ENCODE measurements at places on chromosomes 12 and 14. TPM values are rescaled to one million over a fixed set of nuclear protein-coding genes. Genes with fewer than 3 reads are reported as not detected.

DNA sequence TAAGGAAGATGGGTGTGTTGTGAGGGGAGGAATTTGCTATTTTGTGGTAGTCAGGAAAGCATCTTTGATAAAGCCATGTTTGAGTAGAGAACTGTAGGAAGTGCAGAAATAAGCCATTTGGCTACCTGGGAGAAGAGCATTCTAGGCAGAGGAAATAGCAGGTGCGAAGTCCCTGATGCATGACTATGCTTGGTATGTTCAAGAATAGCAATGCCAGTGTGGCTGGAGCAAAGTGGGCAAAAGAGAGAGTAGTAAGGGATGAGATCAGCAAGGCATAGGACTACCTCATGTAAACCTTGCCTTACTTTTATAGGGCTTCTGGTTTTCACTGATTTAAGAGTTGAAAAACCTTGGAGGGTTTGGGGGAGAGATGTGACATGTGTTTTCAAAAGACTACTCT lies 365.5 kb upstream of the GARIN6 start:
- H3K4me1 ChIP-seq, result no peaks in the 10 kb centered on the region
- H3K4me3 ChIP-seq, result no peak overlapping the region
- H3K36me3 ChIP-seq, result no peaks in the 10 kb centered on the region
- no peak overlapping the region for H3K27ac ChIP-seq
- no peak for DNase-seq
- no peaks in the 10 kb centered on the region for H3K27me3 ChIP-seq

GRCh38 chr14:100586403-100587085 lies 673 bp downstream of the BEGAIN start:
- peaks cover 17% of the 10 kb centered on the region for H3K4me1 ChIP-seq
- no peaks in the 10 kb centered on the region for H3K36me3 ChIP-seq
- no peaks in the 10 kb centered on the region for H3K27me3 ChIP-seq
- peak overlapping the region; percentile 28 for H3K4me3 ChIP-seq
- no peak for DNase-seq

DNA sequence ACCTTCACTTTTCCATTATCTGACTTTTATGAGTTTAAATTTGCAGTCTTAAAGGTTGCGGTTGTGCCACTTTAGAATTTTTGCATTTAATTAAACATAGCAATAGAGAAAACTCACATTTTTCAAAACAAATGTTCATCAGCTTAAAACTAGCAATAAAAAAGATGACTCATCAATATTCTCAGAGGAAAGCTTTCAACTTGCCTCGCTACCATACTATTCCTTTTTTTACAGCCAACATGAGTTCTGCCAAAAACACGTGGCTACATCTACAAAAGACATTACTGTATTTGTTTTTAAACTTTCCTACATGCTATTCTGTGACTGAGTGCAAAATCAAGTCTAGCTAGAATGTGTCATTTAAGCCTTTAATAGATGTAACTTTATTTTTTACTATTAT lies 497.1 kb downstream of the RPS29 start:
- H3K36me3 ChIP-seq, result no peaks in the 10 kb centered on the region
- DNase-seq, result no peak
- H3K4me3 ChIP-seq, result no peak overlapping the region
- H3K4me1 ChIP-seq, result no peaks in the 10 kb centered on the region
- H3K27me3 ChIP-seq, result no peaks in the 10 kb centered on the region
- H3K27ac ChIP-seq, result no peak overlapping the region

The KLHL33 gene
- 0.35 TPM for total RNA-seq

The CTSG gene
- total RNA-seq, result not detected

DNA sequence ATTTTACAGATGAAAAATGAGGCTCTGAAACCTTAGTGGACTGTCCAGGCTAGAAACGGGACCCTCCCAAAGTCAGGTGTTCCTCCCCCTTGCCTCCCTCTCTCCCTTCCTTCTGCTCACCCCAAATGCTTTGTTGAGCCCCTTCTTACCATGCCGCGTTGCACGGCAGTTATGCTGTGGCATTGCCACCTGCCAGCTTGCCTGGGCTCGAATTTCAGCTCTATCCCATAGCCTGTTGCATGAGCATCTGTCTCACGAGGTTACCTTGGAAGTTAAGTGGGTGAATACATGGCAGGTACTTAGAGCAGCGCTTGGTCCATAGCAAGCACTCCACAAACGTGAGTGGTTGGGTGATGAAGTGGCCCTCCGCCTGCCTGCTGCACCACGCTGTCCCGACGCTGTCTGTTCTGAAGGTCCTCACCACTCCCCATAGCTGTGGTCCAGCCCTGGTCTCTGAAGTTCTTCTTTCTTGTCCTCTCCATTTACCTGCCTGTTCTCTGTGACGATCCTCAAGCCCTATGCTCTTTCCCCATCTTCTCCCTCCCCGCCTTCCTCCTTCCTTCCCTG lies 269.9 kb downstream of the CACNA1C start:
- no peak for DNase-seq
- H3K36me3 ChIP-seq, result no peaks in the 10 kb centered on the region
- peaks cover 73% of the 10 kb centered on the region for H3K4me1 ChIP-seq
- H3K4me3 ChIP-seq, result no peak overlapping the region

DNA sequence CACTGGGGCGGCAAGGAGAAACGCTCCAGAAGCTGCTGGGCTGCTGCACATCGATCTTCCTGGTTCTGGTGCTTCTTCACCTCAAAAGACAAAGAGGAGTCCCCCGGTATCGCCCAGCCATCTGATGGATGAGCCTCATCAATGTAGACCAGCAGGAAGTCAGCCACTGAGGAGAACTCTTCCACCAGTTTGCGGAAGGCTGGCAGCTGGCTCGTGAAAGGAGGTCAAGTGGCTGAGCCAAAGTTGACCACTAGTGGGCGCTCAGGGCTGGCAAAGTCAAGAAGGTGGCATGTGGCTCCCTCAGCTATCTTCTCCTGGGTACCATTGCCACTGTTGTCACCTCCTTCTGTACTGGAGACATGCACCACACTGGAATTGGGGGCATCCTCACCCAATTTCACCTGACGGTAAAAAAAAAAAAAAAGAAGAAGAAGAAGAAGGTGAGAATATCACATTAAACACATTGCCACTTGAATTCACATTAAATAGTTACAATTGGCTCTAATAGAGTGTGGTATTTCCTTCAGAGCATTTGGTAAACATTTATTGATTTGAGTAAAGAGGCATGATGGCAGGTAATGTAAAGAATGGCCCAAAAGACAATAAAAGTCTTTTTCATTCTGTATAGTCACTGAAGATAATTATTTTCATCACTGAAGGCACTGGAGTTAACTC lies 8.3 kb downstream of the DIO2 start:
- H3K4me3 ChIP-seq, result no peak overlapping the region
- H3K27me3 ChIP-seq, result no peaks in the 10 kb centered on the region
- no peaks in the 10 kb centered on the region for H3K4me1 ChIP-seq
- DNase-seq, result no peak
- no peaks in the 10 kb centered on the region for H3K36me3 ChIP-seq

The DPPA3 gene
- not detected for total RNA-seq

The KLRF1 gene
- not detected for total RNA-seq

The PRB2 gene
- not detected for total RNA-seq

DNA sequence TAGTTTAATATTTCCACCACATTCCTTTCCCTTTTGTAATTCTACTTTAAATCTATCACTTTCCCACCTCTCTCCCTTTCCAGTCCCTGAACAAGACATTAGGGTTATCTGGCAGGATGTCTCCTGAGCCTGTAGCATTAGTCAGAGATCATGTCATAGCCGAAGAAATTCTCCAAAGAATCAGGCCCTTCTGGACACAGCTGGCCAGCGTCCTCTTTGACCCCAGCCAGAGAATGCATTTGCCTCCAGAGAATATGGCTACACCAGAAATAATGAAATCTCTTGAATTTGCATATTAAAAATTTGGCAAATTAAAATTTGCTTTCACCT lies 56.7 kb downstream of the NTF3 start:
- no peak overlapping the region for H3K4me3 ChIP-seq
- H3K27me3 ChIP-seq, result no peaks in the 10 kb centered on the region
- peaks cover 14% of the 10 kb centered on the region for H3K4me1 ChIP-seq
- no peak for DNase-seq
- H3K27ac ChIP-seq, result no peak overlapping the region

DNA sequence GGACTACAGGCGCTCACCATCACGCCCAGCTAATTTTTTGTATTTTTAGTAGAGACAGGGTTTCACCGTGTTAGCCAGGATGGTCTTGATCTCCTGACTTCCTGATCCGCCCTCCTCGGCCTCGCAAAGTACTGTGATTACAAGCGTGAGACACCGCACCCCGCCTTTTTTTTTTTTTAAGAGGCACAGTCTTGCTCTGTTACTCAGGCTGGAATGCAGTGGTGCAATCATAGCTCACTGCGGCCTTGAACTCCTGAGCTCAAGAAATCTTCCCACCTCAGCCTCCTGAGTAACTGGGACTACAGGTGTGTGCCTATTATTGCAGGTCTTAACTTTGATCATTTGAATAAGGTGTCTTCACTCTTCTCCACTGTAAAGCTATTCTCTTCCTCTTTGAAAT lies 5.3 kb upstream of the GLTP start:
- peaks cover 16% of the 10 kb centered on the region for H3K4me1 ChIP-seq
- H3K27me3 ChIP-seq, result no peaks in the 10 kb centered on the region
- H3K4me3 ChIP-seq, result no peak overlapping the region

GRCh38 chr12:3628629-3629028 lies 124.3 kb downstream of the CRACR2A start:
- no peak for DNase-seq
- H3K4me1 ChIP-seq, result no peaks in the 10 kb centered on the region
- peak overlapping the region; percentile 75 for H3K27ac ChIP-seq
- H3K27me3 ChIP-seq, result no peaks in the 10 kb centered on the region
- H3K36me3 ChIP-seq, result no peaks in the 10 kb centered on the region

- H3K36me3 ChIP-seq, result no peaks in the 10 kb centered on the region
- peak overlapping the region; percentile 71 for H3K27ac ChIP-seq
- H3K4me1 ChIP-seq, result no peaks in the 10 kb centered on the region
- no peaks in the 10 kb centered on the region for H3K27me3 ChIP-seq
- no peak for DNase-seq
These were observed 53.8 kb downstream of the VCPKMT start for GRCh38 chr14:50062438-50063085.

- H3K27ac ChIP-seq, result no peak overlapping the region
- H3K27me3 ChIP-seq, result no peaks in the 10 kb centered on the region
- H3K4me1 ChIP-seq, result peaks cover 23% of the 10 kb centered on the region
- no peak for DNase-seq
- H3K4me3 ChIP-seq, result no peak overlapping the region
These were observed 249.2 kb downstream of the SLC41A2 start for GRCh38 chr12:104708891-104709290.

DNA sequence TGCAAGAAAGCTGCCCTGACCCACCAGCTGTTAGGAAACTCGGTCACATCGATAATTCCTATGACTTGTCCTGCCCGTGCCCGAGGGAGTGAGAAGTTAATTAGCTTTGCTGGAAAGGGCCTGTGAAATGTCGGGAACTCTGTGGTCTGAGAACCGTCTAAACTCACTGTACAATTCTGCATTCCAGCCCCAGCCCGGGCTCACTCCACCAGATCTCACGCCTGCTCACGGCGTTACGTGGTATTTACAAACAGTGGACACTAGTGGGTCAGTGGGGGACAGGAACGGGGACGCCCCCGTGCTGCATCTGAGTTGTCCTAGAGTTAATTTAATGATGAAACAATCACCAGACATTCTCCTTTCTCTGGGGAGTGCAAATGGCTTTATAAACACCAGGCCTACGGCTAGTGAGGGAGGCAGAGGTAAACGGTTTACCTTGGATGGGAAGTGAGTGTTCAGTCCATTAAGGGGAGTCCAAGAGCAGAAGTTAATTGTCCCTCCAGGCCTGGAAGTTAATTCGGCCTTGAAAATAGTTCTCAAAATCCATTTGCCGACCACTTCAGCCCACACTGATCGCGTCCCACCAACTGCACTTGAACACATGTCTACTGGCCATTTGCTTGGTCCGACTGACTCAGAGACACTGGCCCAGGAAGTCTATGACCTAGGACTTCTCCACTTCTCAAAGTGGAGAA lies 93.5 kb upstream of the MED13L start:
- no peaks in the 10 kb centered on the region for H3K27me3 ChIP-seq
- H3K4me3 ChIP-seq, result no peak overlapping the region
- no peak for DNase-seq
- no peaks in the 10 kb centered on the region for H3K4me1 ChIP-seq
- no peaks in the 10 kb centered on the region for H3K36me3 ChIP-seq

Measured in right atrium auricular region (tissue), 2 donors.